Substantia nigra (tissue), 51 donors: ENCODE measurements at places on chromosomes 4 and X.

GRCh38 chr4:155966731-155967395 lies 13.2 kb upstream of the CTSO start:
- DNase-seq, result no peak

GRCh38 chrX:12278151-12278550 lies 139.9 kb downstream of the FRMPD4 start:
- DNase-seq, result no peak

- no peak for DNase-seq
Observed at GRCh38 chrX:73828080-73828720, 265.2 kb downstream of the CHIC1 start.

GRCh38 chr4:127204322-127204721 lies 428.4 kb upstream of the INTU start:
- DNase-seq, result no peak

GRCh38 chr4:30696191-30696590 lies 24.0 kb upstream of the PCDH7 start:
- DNase-seq, result no peak

GRCh38 chrX:69186651-69187050 lies 21.4 kb upstream of the PJA1 start:
- DNase-seq, result no peak

GRCh38 chrX:153582896-153583295 lies 16.0 kb downstream of the CCNQ start:
- DNase-seq, result no peak

GRCh38 chr4:81472281-81473182 lies 825 bp upstream of the RASGEF1B start:
- DNase-seq, result peak; percentile 43

GRCh38 chr4:15020502-15021286 lies 18.4 kb downstream of the CPEB2 start:
- no peak for DNase-seq

- no peak for DNase-seq
Observed at GRCh38 chr4:41178372-41179370, 35.7 kb downstream of the APBB2 start.

DNA sequence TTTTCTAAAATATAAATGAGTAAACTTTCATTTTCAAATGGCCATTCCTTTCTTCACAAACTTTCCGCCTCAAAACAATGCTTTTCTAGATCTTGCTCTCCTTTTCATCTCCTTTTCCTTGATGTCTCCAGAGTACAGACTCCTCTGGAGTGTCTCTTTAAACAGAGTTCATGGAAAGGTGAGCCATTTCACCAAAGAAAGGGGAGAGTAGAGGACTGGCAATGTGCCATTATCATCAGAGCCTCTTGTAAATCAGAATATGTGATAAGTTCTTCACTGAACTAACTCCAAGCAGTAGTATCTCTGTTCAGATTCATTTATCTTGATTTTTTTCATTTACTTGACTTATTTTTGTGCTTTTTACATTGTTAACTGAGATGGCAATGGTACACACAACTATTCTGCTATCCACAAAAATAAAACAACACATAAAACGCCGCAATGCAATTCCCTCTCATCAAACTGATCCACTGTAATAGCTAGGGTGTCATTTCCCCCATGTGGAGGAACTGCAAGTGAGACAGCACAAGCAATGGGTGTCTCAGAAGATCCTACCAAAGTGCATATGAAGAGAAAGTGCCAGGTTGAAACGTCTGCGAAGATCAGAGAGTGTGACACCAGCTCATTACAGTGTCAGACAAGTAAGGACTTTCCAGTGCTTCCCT lies 125.4 kb downstream of the RASL11B start:
- no peak for DNase-seq

GRCh38 chrX:83508006-83508405 lies at the start of gene POU3F4:
Gene POU3F4, plus strand, starts transcription at chrX:83508290. Its CDS starts 35 bp downstream, at chrX:83508325.
- peak; percentile 36 for DNase-seq

DNA sequence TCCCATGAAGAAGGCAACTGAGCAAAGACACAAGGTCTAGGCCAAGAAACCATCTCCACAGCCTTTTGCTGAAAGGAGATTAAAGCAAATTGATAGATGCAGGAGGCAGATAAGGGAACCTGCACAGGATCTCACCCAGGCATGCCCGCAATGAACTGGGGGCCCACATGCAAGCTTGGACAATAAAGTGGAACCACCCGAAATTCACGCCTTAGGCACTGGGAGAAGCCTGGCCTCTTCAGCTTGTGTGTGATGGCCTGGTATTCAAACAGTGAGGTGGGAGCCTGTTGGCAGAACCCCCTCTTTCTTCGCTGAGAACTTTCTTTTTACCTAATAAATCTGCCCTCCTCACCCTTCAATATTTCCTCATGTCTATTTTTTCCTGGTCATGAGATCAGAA lies 213.2 kb downstream of the NR3C2 start:
- no peak for DNase-seq

GRCh38 chrX:20284992-20285391 lies 18.3 kb upstream of the RPS6KA3 start:
- no peak for DNase-seq

DNA sequence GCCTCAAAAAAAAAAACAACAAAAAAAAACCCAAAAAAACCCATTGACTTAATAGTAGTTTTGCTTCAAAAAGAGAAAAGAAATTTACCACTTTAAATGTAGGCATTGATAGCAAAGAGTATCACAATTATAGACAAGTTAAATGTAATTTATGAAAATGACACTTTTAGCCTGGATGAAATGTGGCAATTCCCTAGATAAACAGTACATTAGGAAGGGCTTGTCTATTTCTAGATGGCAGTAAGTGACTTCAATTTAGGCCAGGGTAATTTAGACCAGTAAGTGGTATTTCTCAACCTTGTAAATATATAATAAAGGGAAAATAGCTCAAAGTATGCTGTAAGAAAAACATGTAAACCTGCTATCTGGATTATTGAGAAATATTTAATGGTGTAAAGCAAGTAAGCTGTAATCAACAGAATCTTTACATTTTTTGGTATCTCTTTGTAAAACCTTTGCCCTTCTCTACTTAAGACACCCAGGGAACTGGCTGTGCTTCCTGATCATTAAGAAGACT lies 103.7 kb upstream of the RAPGEF2 start:
- DNase-seq, result no peak

- no peak for DNase-seq
Observed at GRCh38 chr4:24607334-24607733, 23.0 kb upstream of the DHX15 start.

DNA sequence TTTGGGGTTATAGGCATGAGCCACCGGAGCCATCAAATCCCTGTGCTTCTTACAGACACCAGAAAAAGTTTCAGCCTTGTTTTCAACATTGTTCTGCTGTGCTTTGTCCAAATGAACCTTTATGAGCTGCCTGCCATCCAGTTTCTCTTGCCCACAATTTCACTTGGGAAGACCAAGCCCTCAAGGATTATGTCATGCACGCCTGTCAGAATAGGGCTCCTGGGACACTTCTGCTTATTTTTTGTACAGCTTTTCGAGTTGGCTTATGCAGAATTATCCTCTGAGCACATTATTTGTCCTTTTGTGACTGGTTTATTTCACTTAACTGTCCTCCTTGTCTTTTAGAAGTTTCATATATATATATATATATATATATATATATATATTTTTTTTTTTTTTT lies 16.2 kb downstream of the UBE2K start:
- DNase-seq, result no peak

GRCh38 chr4:3285558-3286334 lies 7.1 kb upstream of the RGS12 start:
- DNase-seq, result no peak

- no peak for DNase-seq
Observed at GRCh38 chr4:8287343-8288280, 18.1 kb downstream of the HTRA3 start.

DNA sequence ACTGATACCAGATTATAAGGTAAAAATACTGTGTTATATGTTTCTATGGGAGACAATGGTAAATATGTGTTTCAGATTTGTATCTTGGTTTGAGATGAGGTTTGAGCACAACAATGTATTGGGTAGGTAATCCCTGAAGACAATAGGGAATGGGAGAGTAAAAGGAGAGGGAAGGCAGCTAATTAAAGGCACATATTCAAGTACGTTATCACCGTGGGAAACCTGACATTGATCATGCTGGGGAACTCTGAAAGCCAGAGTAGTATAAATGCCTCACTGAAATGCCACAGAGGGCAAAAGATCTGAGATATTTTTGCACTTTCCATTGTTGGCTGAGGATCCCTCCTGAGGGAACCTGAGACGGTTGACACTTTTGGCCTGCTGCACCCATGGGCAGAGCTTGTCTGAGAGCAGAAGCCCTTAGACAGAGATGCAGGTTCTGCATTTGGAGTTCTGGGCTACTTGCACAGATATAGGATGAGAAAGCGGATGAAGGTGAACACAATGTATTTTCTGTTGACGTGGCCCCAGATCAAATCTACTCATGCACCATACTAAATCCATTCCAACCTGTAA lies 506.7 kb downstream of the PCDH18 start:
- DNase-seq, result no peak

GRCh38 chrX:65783746-65784145 lies 116.3 kb downstream of the MSN start:
- DNase-seq, result no peak

DNA sequence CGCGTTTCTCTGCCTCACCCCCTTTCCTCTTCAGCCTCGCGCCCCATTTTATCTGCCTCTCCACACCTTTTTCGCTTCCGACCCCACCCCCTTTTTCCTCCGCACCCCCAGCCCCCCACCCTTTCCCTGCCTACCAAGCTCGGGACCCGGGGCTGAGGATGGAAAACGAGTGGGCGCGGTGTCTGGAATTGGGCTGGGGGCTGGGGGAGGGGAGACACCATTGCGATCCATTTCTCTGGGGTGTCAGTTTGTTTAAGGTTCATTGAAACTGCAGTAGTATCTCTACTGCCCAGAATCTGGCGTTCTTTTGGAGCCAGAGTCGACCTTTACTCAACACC lies 707 bp downstream of the SLC9A6 start:
- DNase-seq, result no peak

DNA sequence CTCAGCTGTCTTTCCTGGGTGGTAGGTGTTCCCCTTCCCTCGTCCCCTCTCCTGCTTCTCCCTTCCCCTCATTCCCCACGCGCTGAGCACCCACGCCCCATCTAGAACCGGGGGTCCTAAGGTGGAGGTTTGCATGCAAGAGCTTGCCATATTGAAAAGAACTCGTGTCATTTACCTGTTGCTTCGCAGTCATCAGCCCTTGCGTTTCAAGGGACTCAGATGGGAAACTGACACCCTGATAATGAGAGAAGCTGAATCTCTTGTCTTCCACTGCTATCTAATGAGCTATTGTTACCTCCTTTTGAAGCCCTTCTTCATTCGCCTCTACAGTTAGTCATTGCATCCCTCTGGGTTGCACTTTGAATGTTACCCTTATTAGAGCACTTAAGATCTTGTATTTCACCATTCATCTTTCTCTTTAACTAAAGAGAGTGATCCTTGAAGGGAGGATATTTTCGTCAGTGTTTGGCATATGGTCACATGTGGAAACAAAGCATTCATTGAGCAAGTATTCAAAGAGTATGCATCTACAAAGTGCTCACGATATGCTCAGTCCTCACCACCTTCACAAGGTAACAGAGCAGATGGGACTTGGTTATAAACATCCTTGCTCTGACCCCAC lies 25.7 kb downstream of the ARL9 start:
- no peak for DNase-seq

DNA sequence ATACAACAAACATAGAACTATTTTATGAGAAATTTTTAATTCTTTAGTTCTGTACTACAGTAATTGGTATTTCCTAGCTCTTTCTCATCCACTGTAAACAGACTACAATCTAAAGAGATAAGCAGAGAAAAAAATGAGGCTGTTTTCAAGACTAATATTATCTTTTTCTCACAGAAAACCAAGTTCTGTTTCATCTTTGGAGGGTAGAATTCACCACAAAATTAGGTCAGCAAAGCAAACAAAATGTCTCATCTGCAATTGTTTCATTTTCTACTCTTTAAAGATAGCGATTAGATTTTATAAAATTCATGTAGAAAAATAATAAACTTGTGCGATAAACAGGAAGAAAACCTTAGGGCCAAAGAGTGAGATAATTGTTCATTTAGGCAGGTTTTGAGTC lies 10.8 kb downstream of the APOO start:
- DNase-seq, result no peak

- no peak for DNase-seq
Observed at GRCh38 chr4:48478273-48478672, 4.9 kb upstream of the SLC10A4 start.

- no peak for DNase-seq
Observed at GRCh38 chrX:10049236-10049635, 82.1 kb downstream of the CLDN34 start.

- no peak for DNase-seq
Observed at GRCh38 chrX:26208012-26208411, 8.0 kb upstream of the MAGEB5 start.

DNA sequence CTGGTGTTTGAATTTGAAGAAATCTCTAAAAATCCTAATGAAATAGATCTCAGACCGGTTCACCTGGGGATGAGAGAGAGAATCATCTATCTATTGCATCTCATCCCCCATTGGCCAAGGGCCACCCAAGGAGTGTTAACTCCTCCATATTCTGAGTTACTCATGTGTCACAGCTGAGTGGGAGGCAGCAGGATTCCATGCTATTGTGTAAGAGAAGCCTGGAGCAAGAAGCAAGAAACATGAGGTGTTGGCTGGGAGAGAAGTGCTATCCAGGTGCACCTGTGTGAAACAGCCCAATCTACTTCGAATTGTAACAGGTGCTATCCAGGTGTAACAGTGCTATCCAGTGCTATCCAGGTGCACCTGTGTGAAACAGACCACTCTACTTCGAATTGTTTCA lies 150.3 kb upstream of the MAOA start:
- no peak for DNase-seq

- no peak for DNase-seq
Observed at GRCh38 chrX:43500246-43500645, 155.9 kb upstream of the MAOA start.

DNA sequence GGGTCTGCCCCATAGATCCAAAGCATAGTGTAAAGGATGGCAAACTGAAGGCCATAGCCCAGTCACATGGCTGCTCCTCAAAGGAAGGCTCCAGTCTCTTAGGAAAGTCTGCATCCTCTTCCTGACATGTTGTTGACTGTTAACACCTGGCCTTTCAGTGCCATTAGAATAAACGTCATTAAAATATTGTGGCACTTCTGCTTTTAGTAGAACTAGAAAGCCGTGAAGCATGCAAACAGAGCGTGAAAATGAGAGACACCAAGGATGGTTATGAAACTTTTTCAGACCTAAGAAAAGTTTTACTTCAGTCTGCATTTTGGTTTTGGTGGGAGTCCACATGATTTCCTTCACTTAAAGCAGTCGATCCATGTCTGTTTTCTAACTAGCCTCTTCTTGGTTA lies 41.1 kb upstream of the AFF2 start:
- DNase-seq, result no peak

- no peak for DNase-seq
Observed at GRCh38 chr4:186557061-186557460, 1.7 kb upstream of the MTNR1A start.
